ENCODE measurements at places on chromosomes 2 and 18.

GRCh38 chr2:20439193-20439475, 7.7 kb upstream of the RHOB start:
- DNase-seq, result no peak

DNA sequence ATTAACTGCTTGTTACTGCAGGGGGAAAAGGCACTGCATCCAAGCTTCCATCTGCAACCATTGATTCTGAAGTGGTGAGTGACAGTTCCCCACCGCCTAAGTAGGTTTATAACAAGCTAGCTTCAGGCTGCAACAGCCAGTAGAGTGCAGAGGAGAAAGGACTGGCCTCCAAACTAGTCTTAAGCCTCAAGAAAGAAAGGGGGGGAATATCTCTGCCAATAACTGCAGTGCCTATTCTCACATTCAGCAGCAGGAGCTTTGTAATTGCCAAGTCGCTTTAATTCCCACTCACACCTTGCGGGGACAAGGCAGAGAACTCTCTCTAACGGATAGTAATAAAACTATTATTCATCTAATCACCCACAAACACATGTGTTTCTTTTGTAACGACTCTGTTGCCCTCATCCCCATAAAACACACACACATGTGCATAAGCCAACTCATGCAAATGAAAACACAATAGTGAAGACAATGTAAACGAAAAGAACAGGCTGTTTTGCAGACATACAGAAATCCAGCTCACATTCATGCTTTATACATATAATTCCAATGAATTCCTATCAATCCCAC, 1963.3 kb upstream of the PIK3C3 start:
- DNase-seq, result no peak

GRCh38 chr18:23876921-23877320, 137.6 kb upstream of the TTC39C start:
- DNase-seq, result no peak

GRCh38 chr18:23593720-23594119, 7.4 kb upstream of the NPC1 start:
- DNase-seq, result no peak

GRCh38 chr18:67132919-67133318, 383.6 kb downstream of the DSEL start:
- DNase-seq, result peak; percentile 87
